GM23338 (cell line): ENCODE measurements at places on chromosomes 2 and 18.

- no peak for DNase-seq
Observed at GRCh38 chr2:231887756-231888155, 38.4 kb downstream of the NPPC start.

- no peak for DNase-seq
Observed at GRCh38 chr2:238924796-238925195, 76.9 kb downstream of the TWIST2 start.

DNA sequence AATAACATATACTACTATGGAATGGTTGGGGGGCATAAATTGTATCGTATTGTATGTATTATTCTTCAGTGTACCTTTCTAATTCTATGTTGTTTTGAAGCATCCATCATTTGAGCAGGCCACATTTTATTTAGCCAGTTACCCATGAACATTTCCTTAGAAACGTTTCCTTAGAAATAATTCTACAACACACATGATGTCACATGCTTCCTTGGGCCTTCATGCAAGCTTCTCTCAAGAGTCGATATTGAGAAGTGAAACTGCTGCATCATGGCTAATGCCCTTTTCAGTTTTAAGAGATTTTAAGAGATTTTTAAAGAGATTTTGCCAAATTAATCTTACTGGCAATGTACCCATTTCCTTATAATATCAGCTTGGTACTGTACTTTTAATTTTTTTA is 63.9 kb downstream of the ALPK2 start:
- DNase-seq, result no peak

- no peak for DNase-seq
Observed at GRCh38 chr2:221285148-221285547, 287.0 kb downstream of the EPHA4 start.
